ENCODE measurements at places on chromosomes 1 and 21.

DNA sequence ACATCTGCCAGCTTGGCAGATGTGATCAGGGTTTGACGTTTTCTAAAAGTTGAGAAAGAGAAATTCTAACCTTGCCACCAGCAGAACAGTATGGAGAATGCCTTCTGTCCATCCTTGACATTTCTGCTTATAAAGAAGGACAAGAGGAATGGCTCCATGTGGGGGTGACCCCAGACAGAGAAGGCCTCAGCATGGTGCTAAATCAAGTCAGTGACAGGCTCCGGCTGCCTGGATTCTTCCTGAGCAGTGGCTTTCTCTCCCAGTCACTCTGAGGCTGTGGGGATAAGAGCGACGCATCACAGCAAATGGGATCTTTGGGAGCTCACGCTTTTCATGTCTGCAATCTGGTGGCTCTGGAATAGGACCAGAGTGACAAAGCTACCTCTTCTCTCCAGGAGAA, 640.2 kb upstream of the CAMK1G start:
- no peak for DNase-seq

DNA sequence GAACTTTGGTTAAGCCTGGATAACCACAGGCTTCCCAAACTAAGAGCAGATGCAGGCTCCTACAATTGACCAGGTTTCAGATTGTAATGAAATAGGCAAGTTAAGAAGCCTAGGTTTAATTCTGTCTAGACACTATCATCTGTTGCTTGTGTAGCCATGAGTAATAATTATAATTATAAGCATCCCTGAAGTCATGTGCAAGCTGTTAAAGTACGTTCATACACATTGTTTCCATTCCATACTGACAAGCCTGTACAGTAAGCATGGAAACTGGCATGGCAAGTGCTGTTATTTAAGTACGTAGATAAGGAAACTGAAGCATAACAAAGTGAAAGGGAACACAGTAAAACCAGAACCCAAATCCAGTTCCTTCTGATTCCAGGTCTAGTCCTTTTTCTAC, 557.2 kb upstream of the BEND5 start:
- no peak for DNase-seq

GRCh38 chr1:221227872-221228337, 348.7 kb downstream of the HLX start:
- DNase-seq = no peak

DNA sequence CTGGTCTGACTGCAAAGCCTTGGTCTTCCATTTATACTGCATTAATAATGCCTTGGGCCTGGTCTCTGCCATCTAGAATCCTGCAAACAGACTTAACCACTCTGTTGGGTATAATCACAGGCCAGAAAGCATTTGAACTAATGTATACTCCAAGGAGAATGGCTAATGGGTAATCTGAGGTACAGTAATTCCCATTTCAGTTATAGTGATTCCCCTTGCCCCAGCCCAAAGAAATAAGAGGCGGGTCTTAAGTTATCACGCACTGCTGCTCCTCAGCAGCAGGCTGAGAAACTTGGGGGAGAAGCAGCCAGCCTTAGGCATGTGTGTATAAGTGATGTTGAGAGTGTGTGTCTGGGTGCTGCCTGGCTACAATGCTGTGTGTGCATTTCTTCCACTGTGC, 2.4 kb downstream of the LPAR3 start:
- no peak for DNase-seq

DNA sequence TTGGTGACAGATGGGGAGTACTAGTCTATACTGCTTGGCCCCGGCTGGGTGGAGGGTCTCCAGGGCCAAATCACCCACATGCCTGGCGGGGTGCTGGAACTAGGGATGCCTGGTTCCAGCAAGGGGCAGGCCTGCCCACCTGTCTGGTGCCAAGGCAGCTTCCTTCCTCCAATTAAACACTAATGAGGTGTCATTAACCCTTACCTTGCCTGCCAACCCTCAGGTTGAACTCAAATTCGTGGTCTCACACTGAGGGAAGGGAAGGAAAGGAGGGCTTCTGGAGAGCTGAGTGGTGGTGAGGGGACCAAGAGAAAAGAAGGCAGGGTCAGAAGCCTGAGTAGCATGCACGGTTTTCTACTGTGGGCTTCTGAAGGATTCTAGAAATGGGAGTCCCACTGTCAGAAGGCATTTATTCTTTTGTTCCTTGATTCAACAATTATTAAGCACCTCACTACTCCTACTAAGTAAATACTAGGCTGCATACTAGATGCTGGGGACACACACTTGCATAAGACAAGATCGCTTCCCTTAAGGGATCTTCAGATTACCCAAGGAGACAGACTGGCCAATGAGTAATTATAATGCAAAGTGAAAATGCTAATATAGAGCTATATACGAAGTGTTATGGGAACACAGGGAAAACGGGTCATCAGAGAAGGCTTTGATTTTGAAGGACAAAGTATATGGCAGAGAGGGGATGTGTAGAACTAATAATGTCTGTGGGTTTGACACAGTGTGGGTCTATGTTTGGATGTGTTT, 5.9 kb upstream of the EFNA3 start:
- DNase-seq = no peak

DNA sequence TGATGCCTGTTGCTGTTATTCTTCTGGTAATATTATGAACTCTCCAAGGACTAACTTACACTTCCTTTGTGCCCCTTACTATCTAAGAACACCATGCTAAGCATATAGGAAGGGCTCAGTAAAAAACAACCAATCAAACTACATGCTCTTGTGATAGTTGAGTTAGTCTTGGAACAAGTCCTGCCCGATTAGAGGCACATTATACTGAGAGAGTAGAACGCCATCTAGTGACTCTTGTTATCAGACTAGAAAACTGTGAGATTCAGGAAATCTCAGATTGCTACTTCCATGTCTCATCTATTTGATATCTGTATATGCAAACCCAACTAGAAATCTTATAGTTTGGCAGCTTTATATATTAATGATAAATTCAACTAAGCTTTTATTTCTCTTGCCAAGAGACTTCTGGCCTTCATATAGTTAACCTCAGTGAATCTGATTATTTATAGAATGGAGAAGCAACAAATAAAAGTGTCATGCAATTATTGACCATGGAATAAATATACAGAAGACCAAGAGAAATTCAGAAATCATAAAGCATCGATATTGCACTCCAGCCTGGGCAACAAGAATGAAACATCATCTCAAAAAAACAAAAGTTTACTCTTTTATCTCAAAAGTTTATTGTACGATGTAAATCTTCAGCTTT, 7.8 kb upstream of the SRRM1 start:
- DNase-seq = no peak

GRCh38 chr1:161956930-161957329, 66.7 kb downstream of the OLFML2B start:
- no peak for DNase-seq

GRCh38 chr1:198465201-198466144, 75.0 kb downstream of the ATP6V1G3 start:
- DNase-seq = no peak

GRCh38 chr1:215022204-215022603, 60.3 kb upstream of the KCNK2 start:
- DNase-seq = no peak

DNA sequence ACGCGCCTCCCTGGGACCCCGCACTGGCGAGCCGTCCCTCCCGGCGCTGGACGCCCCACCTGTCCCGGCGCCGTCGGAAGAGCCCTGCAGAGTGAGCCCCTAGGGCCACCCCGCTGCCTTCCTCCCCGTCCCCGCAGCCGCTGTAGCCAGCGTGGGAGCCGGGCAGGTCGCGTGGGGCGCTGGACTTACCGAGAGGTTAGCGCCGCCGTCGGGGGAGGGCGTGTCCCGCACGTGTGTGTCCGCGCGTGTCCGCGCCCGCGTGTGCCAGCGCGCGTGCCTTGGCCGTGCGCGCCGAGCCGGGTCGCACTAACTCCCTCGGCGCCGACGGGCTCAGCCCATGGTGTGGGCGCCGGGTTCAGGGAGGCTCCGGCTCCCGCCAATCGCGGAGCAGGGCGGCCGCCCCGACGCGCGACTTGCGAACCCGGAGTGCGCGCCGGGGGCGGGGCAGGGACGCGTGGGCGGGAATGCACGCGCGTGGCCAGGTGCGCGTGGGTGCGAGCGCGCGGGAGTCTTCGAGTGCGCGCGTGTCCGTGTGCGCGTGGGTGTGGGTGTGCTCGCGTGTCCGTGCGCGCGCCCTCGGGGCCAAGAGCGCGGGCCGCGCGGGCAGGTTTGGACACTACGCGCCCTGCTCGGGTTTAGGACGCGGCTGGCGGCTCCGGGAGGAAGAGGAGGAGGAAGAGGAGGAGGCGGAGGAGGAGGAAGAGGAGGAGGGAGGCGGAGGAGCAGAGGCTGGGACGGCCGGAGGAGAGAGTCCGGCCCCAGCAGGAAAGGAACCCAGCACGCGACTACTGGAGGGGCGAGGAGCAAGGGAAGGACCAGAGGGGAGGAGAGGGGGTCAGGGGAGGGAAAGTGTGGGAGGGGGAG, 145.2 kb upstream of the ETS2 start:
- DNase-seq = no peak

DNA sequence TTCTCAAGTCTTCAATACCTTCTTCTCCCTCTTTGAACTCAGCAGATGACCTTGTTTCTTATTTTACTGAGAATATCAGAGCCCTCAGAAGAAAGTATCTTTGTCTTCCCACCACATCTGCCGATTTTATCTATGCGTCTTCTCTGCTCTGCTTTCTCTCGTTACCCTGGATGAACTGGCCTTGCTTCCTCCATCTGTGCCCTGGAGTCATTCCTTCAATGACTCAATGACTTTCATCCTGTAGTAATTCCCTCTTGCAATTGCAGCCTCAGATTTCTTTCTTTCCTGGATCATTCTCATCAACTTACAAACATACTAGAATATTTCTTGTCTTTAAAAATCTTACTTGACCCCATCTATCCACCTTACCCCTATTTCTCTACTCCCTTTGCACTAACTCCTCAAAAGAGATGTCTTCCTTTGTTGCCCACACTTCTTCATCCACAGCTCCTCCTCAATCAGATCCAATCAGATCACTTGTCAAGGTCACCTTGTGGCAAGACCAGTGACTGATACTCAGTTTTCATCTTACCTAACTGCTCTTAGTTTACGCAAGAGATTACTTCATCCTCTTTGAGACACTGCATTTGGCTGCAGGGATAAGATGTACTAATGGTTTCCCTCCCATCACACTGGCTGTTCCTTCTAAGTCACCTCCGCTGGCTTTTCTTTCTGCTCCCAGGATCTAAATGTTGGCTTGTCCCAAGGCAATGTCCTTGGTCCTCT, 8.2 kb upstream of the TGFBR3 start:
- DNase-seq = no peak

GRCh38 chr1:165738794-165739193, 29.9 kb downstream of the TMCO1 start:
- no peak for DNase-seq

- peak; percentile 89 for DNase-seq
Measured at GRCh38 chr1:109263597-109264378, 14.4 kb downstream of the CELSR2 start.

DNA sequence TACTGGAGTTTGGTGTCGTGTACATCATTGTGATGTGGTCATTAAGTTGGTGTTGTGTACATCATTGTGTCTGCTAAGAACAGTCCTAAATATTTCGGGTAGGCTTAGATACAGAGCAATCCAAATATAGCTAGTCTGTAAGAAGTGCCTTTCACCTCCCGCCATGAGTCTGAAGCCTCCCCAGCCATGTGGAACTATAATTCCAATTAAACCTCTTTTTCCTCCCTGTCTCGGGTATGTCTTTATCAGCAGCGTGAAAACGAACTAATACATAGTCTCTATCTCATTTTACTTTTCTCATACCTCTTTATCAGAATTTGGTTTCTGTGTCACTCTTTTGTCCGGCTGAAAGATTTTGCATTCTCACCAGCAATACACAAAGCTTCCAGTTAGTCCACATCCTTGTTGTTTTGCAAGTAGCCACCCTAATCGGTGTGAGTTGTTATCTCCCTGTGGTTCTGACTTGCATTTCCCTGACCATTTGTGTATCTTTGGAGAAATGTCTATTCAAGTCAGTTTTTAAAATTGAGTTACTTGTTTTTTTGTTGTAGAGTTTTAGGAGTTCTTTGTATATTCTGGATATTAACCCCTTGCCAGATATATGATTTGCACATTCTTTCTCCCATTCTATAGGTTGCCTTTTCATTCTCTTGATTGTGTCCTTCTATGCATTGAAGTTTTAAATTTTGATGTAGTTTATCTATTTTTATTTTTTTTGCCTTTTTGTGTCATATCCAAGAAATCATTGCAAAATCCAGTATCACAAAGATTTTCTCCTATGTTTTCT, 56.5 kb downstream of the FNBP1L start:
- no peak for DNase-seq

GRCh38 chr1:230429067-230429735, 3.1 kb upstream of the PGBD5 start:
- DNase-seq = no peak

GRCh38 chr1:54287176-54287650, 87.2 kb downstream of the MRPL37 start:
- DNase-seq = peak; percentile 55

DNA sequence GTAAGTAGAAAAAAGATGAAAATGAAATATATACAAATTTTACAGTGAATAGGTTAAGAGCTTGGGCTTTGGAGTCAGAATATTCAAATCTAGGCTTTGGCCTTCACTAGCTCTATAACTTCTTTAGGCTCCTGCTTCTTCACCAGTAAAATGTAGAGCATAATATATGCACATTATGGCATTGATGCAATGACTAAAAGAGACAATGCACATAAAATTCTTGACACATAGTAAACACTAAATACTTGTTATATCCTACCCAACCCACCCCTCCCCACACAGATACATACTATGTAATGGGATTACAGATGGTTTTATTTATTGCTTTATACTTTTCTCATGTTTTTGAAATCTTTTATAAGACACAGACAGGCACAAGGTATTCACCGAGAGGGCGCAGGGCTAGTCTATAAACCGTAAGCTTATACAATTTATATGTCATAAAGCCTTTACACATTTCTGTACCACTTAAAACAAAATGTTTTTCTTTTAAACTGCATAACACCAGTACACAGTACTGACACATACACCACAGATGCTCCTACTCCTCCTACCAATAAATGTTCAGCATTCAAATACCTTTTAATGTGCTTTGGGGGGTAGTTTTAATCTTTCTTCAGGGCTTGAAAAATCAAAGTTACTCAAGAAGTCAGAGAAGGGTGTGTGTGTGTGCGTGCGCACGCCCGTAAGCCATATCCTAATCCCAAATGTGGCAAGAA, 109.8 kb downstream of the ACBD6 start:
- no peak for DNase-seq

DNA sequence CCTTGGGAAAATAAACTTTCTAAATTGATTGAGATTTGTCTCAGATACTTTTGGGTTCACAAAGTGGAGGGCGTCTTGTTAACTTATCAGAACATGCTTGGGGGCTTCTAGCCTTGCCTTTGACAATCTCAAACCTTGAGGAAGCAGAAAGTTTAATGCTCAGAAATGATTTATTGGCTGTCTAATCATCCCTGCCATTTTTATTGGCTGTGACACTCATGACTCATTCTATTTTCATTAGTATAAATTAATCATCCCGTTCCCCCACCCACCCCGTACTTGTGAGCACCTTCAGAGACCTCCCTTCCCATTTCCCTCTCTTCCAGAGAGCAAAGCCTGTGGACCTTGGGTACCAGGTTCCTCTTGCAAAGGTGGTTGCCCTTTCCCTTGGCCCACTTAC, 87.1 kb downstream of the FGGY start:
- DNase-seq = no peak

- no peak for DNase-seq
Measured at GRCh38 chr21:23853796-23854379, 1753.4 kb downstream of the MRPL39 start.

GRCh38 chr1:19528438-19528837, 43.1 kb upstream of the CAPZB start:
- DNase-seq = no peak
